ENCODE measurements at places on chromosomes 2 and 18.

DNA sequence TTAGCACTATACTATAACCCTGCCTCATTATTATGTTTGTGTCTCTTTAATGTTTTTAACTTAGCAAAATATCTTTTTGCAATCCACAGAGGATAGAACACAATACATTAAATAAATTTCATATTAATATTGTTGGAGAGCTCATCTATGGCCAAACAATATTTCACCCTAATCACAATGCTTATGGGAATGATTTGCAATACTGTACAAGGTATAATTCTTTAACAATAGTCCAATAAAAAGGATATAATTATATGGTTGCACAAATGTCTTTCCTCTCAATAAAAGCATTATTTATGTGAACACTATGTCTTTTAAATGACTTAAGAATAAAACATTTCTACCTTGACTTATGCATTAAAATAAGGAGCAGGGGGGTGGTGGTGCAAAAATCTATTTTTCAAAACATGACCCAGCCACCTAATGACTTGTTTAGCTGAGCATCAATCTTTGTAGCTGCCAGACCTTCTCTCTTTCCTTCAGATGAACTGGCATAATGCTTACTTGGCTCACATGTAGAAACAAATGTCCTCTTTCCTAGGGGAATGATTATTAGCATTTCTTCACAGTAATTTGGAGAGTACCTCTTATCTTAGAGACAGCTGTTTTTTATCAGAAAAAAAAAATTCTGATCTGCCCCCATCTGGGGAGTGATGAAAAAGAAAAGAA lies 1933.6 kb upstream of the LRRTM1 start:
- no peak for DNase-seq

- no peak for DNase-seq
These were observed 69.8 kb upstream of the GALNT3 start for GRCh38 chr2:165863810-165864261.

- no peak for DNase-seq
These were observed 41.3 kb upstream of the GBX2 start for GRCh38 chr2:236209535-236209934.

- DNase-seq: no peak
These were observed 146.6 kb downstream of the SMAD7 start for GRCh38 chr18:48803951-48804855.
